ENCODE measurements at places on chromosomes 12 and 14. TPM values are rescaled to one million over a fixed set of nuclear protein-coding genes. Genes with fewer than 3 reads are reported as not detected.

NEDD1 gene
- 12.4 TPM for total RNA-seq

PTGER2 gene
- 2.5 TPM for total RNA-seq

RNU4-1 gene
- total RNA-seq: under 0.01 TPM

GALNT8 gene
- not detected for total RNA-seq

DNA sequence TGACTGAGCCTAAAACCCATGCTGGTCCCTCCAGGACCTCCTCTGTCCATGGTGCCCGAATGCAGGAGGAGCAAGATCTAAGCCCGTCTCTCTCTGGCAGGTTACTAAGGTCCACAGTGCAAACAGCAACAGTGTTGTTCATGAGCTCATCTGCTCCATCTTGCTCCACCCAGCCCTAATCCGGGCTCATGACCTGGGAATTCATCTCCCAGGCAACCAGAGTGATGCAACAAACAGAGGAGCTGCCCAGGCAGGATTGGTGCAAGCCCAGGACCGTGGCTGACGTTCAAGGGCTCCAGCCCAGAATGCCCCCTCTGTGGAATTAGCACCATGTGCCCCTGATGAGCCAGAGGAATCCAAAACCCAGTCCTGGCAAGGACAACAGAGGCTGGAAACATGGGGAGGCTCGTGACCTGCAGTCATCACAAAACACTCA, 29.9 kb downstream of the HSPB8 start:
- H3K36me3 ChIP-seq: no peaks in the 10 kb centered on the region
- no peak for DNase-seq
- peaks cover 43% of the 10 kb centered on the region for H3K4me1 ChIP-seq
- H3K27me3 ChIP-seq: no peaks in the 10 kb centered on the region
- H3K4me3 ChIP-seq: no peak overlapping the region

- no peak overlapping the region for H3K27ac ChIP-seq
- no peak for DNase-seq
- peaks cover 6% of the 10 kb centered on the region for H3K4me1 ChIP-seq
- no peaks in the 10 kb centered on the region for H3K36me3 ChIP-seq
- H3K27me3 ChIP-seq: no peaks in the 10 kb centered on the region
- no peak overlapping the region for H3K4me3 ChIP-seq
Measured at GRCh38 chr12:27566159-27566558, 42.2 kb downstream of the PPFIBP1 start.

DNA sequence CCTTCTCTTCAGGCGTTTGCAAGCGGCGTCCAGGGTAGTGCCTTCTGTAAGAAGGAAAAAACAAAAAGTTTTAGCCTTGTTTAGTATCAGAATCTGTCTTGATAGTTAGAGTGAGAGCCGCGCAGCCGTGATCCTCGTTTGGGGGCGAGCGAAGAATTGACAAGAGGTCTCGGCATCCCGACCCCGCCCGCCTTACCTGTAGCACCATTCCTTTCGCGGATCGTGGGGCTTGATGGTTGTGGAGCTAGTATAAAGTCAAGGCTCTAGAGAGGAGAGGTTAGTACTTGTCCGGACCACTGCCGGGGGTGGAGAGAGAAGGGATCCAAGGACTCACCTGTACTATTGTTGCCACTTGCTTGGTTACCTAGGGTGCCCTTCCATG, 494 bp downstream of the TMTC3 start:
- H3K4me3 ChIP-seq: peak overlapping the region; percentile 82
- H3K4me1 ChIP-seq: peaks cover 14% of the 10 kb centered on the region

- no peak for DNase-seq
- H3K4me1 ChIP-seq: no peaks in the 10 kb centered on the region
- no peaks in the 10 kb centered on the region for H3K36me3 ChIP-seq
- H3K27ac ChIP-seq: no peak overlapping the region
- no peaks in the 10 kb centered on the region for H3K27me3 ChIP-seq
Measured at GRCh38 chr14:33016613-33017012, 77.9 kb downstream of the NPAS3 start.

DNA sequence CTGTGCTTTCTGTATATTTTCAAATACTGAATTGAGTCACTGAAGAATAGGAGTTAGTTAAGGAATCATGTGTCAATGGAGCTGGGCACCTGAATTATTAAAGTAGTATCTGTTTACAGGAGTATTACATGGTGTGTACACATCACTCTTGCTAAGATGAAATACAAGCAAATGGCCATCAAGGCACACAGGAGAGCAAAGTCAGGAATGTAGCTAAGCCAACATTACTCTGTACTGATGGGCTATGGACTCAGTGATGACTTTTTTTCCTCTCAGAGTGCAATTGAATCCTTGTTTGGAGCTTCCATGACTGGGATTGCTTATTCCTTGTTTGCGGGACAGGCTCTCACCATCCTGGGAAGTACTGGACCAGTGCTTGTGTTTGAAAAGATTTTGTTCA, 45.5 kb downstream of the SLC4A8 start:
- no peaks in the 10 kb centered on the region for H3K27me3 ChIP-seq
- H3K4me1 ChIP-seq: no peaks in the 10 kb centered on the region
- H3K27ac ChIP-seq: no peak overlapping the region

GRCh38 chr12:130955238-130955816, 1.6 kb downstream of the ADGRD1 start:
- no peaks in the 10 kb centered on the region for H3K27me3 ChIP-seq
- no peaks in the 10 kb centered on the region for H3K4me1 ChIP-seq
- peak overlapping the region; percentile 0 for H3K4me3 ChIP-seq
- peak overlapping the region; percentile 78 for H3K27ac ChIP-seq
- DNase-seq: no peak

DNA sequence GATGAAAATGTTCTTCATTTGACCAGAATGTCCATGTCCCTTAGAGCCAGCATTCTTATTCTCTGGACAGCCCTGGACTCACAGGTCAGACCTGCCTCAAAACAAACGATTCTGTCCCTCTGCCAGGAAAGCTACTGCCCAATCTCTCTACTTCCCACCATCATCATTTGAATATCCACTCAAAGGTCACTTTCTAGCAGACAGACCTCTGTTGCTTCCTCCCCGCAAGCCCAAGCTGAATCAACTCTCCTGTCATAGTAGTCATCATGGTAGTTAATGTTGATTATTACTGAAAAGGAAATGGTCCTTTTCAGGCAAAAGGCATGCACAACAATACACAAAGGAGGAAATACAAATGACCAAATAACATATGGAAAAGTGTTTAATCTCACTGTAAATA, 39.6 kb upstream of the CPM start:
- no peaks in the 10 kb centered on the region for H3K27me3 ChIP-seq
- H3K36me3 ChIP-seq: no peaks in the 10 kb centered on the region
- H3K4me3 ChIP-seq: no peak overlapping the region
- no peak for DNase-seq
- no peak overlapping the region for H3K27ac ChIP-seq

GRCh38 chr12:41998436-41998835, 146.2 kb downstream of the GXYLT1 start:
- H3K4me3 ChIP-seq: no peak overlapping the region
- no peaks in the 10 kb centered on the region for H3K27me3 ChIP-seq
- no peak for DNase-seq

- H3K4me1 ChIP-seq: peaks cover 14% of the 10 kb centered on the region
- peaks cover 12% of the 10 kb centered on the region for H3K36me3 ChIP-seq
- no peaks in the 10 kb centered on the region for H3K27me3 ChIP-seq
- H3K27ac ChIP-seq: no peak overlapping the region
- no peak overlapping the region for H3K4me3 ChIP-seq
Measured at GRCh38 chr14:90538095-90538494, 141.3 kb downstream of the CALM1 start.

DNA sequence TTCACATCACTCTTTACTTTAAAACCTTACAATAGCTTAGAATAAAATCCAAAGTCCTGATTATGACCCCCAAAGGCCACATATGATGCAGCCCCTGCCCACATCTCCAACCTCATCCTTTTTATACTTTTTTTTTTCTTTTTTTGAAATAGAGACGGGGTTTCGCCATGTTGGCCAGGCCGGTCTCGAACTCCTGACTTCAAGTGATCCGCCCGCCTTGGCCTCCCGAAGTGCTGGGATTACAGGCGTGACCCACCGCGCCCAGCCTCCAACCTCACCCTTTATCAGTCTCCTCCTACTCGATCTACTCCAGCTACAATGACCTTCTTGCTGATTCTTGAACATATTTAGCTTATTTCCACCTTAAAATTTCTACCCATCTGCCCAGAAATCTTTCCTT, 1.2 kb upstream of the MAPKAPK5 start:
- no peak for DNase-seq
- peaks cover 24% of the 10 kb centered on the region for H3K4me1 ChIP-seq
- H3K27ac ChIP-seq: peak overlapping the region; percentile 98
- H3K27me3 ChIP-seq: no peaks in the 10 kb centered on the region
- peak overlapping the region; percentile 83 for H3K4me3 ChIP-seq
- H3K36me3 ChIP-seq: peaks cover 25% of the 10 kb centered on the region

DNA sequence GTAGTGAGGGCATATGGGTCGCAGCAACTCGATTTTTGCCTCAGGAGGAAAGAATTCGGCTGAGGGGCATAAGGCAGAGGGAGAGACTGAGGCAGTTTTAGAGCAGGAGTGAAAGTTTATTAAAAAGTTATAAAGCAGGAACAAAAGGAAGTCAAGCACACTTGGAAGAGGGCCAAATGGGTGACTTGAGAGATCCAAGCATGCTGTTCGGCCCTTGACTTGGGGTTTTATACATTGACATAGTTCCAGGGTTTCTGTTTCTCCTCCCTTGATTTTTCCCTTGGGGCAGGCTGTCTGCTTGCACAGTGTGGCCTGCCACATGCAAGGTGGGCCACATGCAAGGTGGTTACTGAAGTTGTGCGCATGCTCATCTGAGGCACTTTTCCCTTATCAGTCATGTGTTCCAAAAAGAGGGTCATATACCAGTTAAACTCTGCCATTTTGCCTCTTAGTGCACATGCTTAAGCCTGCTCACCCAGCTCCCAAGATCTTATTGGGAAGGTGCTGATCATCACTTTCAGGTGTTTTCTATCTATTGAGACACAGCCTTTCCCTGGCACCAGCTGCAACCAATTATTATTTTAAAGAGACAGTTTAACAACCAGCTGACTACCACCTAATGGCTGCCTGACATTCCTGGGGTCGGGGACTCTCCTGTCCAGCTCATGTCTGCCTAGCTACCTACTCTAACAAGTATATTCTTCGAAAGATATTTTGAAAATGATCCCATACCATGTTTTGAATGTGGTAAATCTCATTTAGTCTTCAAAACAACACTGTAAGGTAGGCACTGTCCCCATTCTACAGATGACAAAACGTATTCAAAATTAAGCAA, 19.9 kb downstream of the PTGER2 start:
- no peaks in the 10 kb centered on the region for H3K36me3 ChIP-seq
- DNase-seq: no peak
- H3K4me3 ChIP-seq: no peak overlapping the region
- no peaks in the 10 kb centered on the region for H3K4me1 ChIP-seq
- no peaks in the 10 kb centered on the region for H3K27me3 ChIP-seq

- DNase-seq: no peak
- H3K27ac ChIP-seq: no peak overlapping the region
- H3K4me1 ChIP-seq: no peaks in the 10 kb centered on the region
- H3K4me3 ChIP-seq: no peak overlapping the region
- no peaks in the 10 kb centered on the region for H3K27me3 ChIP-seq
- H3K36me3 ChIP-seq: no peaks in the 10 kb centered on the region
Measured at GRCh38 chr12:131673888-131674257, 37.0 kb upstream of the SFSWAP start.

DNA sequence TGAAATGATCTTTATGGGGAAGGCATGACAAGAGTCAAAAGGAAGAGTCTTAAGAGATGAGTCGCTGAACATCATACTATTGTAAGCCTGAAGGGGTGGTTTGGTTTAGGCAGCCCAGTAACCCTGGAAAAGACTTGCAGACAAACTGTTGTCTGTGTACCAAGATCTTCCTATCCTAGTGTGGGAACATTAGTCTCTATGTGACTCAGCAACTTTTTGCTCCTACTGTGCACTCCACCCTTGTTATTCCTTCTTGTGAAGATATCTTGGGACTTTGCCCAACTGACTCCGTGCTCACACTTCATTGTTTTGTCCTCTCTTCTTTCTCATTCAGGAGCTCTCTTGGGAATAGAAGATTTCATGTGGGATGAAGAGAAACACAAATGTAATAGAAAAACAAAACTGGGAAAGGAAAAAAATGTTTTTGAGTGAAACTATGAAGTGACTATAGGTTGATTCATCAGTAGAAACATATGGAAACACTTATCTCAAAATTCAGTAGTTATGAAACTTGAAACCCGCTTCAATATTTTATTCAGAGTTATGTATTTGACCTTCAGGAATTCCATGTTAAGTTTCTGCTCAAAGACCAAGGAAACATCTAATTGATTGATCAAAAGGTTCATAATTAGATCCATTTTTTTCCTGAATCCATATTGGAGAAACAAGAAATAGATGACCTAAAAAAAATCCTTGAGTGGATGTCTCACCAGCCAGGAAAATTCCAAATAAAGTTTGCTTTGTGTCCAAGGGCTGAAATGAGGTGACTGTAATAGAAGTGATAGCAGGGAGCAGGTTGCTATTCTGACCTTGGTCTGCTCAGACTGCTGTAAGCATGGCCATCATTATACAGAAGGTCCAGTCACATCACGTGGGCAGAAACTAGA, 67.2 kb downstream of the BTG1 start:
- no peak overlapping the region for H3K4me3 ChIP-seq
- H3K4me1 ChIP-seq: peaks cover 13% of the 10 kb centered on the region
- H3K27me3 ChIP-seq: no peaks in the 10 kb centered on the region
- H3K27ac ChIP-seq: peak overlapping the region; percentile 29
- no peak for DNase-seq

GRCh38 chr14:49755378-49755777, 12.6 kb upstream of the KLHDC2 start:
- H3K27ac ChIP-seq: no peak overlapping the region
- no peaks in the 10 kb centered on the region for H3K27me3 ChIP-seq
- H3K4me1 ChIP-seq: no peaks in the 10 kb centered on the region
- H3K4me3 ChIP-seq: no peak overlapping the region
- no peak for DNase-seq
- no peaks in the 10 kb centered on the region for H3K36me3 ChIP-seq

DNA sequence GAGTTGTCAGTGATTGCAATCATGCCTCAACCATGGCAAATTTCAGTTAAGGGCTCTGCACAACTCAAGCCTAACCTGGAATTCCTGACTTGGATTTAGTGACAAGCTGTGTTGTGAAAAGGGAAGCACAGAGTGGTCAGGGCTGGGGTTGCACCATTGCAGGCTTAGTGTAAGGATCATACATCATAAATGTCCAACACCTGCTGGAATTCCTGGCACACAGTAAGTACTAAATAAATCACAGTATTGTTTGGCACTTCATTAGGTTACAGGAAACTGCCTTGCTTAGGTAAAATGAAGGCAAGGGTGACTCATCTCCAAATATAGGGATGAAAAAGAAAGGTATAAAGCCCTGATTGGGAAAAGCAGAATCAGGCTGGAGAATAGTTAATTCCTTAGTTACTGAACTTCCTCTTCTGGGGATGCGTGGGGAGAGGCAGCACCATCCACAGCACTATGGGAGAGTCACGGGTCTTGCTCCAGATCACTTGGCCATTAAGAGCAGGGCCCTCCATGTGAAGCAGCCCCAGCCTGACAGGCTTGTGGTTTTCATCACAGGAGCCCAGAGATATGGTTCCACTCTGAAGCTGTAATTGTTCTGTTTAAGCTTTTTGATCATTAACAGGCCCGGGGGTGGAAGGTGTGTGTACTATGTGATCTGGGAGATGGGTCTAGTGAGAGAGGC, 39.7 kb downstream of the SLC8A3 start:
- no peaks in the 10 kb centered on the region for H3K27me3 ChIP-seq
- H3K4me3 ChIP-seq: no peak overlapping the region
- H3K27ac ChIP-seq: no peak overlapping the region
- no peaks in the 10 kb centered on the region for H3K36me3 ChIP-seq
